ENCODE measurements at places on chromosomes 5 and 9.

GRCh38 chr5:91127456-91128081, 255.5 kb downstream of the ARRDC3 start:
- no peak for DNase-seq

DNA sequence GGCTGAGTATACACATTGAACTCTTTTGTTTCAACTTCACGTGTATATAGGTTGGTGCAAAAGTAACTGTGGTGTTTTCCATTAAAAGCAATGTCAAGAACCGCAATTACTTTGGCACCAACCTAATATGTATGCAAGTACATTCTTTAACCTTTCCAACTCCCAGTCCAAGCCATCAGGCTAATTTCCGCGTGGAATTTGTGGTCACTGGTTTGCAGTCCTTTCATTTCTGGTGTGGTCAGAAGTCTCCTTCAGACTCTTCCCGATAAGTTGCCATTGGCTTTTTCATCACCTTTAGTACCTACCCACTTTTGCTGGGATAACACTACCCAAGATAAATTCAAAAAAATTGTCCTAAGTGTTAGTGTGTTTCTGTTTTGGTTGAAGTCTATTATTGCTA, 84.0 kb downstream of the RGS3 start:
- DNase-seq: no peak

DNA sequence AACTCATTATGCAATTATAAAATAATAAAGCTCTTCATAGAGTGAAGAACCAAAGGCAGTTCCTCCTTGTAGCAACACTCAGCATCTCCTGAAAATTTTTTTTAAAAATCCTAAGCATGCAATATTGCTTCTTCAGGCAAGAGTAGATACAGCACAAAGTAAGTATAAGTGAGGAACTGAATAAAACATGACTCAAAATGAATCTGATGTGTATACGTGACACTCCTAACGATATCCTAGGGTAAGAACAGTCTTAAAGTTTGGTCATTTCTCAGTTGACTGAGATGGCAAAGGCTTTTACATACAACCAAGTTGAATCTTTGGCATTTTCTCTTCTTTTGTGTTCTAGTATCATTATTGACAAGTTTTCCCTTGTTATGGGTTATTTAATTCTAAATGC, 41.1 kb upstream of the AOPEP start:
- no peak for DNase-seq

- DNase-seq: no peak
These were observed 432.8 kb upstream of the PTPRD start for GRCh38 chr9:11045589-11045988.

Data from cortex of kidney (tissue), 1 donor.